Left kidney (tissue), 8 donors: ENCODE measurements at places on chromosomes 2 and 18. TPM values are rescaled to one million over a fixed set of nuclear protein-coding genes. Genes with fewer than 3 reads are reported as not detected.
A peak's percentile ranks its signal among the peaks of the same experiment; 100 is the strongest.

DNA sequence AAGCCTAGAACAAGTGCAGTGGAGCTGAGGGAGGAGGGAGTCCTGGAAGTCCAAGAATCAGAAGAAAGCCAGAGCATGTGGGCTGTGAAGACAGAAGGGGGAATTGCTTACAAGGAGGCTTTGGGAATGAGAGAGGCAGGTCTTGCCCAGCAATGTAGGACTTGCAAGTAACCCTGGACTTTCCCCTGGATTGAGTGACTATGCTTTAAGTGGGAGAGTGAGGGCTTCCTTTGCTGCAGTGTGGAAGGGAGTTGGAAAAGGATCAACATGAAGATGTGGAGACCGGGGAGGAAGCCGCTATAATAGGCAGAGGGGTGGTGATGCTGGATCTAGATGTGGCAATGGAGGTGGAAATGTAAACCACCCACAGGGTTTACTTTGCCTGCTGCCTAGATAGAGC, 13.8 kb upstream of the SCYGR1 start:
- DNase-seq = no peak

TMEM178A gene
- polyA plus RNA-seq = 102 TPM

GRCh38 chr2:211437396-211437795, 881.0 kb downstream of the CPS1 start:
- DNase-seq = no peak

DNA sequence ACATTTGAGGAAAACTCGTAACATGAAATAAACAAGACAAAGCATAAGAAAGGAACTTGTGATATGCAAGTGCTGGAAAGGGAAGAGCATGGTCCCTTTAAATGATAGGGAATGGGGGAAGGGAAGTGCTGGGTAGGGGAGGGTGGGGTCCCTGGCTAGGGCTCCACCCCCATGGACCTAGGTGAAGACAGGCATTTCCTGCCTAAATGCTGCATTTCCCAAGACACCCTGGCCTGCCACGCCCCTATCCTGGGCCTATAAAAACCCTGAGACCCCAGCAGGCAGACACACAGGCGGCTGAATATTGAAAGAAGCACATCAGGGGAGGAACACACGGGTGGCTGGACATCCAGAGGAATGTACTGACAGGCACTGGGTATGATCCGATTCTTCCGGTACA, 499.9 kb downstream of the ZEB2 start:
- no peak for DNase-seq

DNA sequence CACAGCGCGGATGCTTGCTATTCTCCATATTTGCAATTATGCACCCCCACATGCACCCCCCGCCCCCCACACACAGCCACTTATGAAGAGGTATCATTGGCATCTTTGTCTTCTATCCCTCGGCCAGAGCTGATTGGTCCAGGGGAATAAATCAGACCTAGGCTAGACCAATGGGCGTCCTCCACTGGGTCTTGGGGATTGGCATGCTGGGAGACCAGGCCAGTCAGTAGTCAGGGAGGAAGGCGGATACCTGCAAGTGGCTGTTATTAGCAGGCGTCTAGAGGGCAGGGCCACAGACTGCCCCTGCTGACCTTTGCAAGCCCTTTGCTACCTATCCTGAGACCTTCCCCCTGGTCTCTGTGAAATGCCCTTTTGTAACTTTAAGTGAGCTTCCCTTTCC, 30.0 kb downstream of the ATOH8 start:
- DNase-seq = no peak

DNA sequence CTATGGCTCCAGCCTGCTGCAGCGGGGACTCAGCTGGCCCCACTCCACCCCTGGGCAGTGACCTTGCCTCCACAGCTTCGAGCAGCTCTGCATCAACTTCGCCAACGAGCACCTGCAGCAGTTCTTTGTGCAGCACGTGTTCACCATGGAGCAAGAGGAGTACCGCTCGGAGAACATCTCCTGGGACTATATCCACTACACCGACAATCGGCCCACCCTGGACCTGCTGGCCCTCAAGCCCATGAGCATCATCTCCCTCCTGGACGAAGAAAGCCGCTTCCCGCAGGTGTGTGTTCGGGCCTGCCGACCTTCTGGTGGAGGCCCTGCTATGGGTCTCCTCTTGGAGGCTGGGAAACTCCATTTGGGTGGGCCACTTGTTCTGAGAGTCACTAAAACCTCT, 48.6 kb downstream of the MYO7B start:
- no peak for DNase-seq

STARD6 gene
- polyA plus RNA-seq = not detected

RAPGEF4 gene
- polyA plus RNA-seq = 13.4 TPM

DNA sequence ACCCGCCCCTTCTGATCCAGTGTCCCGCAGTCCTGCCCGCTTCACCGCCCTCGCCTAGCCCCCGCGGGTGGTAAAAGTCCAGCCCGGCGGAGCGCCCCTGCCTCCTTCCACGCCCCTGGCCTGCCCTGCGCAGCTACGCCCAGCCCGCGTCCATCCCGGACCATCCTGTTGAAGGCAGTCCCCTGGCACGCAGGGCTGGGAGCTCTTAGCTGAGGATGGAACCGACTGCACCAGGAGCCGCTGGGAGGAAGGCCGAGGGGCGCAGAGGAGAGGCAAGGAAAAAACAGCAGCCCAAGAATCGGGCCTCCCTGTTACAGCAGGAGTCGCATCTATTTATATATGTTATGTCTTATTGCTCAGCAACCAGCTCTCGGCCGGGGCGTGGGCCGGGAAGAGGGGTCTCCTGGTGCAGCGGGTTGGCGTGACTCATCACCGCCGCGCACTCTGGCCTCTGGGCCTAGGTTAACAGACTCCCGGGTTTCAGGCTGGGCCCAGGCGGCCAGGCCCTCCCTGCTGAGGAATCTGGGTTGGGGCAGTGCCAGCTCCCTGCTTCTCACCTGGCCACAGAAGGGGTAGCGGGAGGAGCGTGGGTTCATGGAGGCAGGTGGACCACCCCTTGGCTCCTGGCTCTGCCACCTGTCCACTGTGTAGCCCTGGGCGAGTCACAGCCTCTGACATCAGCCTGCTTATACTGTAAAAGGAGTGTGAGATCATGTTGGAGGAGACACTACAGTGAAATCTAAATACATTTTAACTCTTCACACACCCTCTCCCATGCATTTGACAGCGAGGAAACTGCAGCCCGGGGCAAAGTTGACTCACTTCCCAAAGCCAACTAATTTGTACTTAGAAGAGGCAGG, 13.4 kb upstream of the MAP3K2 start:
- no peak for DNase-seq

GRCh38 chr2:110903548-110903947, 171.2 kb downstream of the ACOXL start:
- DNase-seq = no peak

DNA sequence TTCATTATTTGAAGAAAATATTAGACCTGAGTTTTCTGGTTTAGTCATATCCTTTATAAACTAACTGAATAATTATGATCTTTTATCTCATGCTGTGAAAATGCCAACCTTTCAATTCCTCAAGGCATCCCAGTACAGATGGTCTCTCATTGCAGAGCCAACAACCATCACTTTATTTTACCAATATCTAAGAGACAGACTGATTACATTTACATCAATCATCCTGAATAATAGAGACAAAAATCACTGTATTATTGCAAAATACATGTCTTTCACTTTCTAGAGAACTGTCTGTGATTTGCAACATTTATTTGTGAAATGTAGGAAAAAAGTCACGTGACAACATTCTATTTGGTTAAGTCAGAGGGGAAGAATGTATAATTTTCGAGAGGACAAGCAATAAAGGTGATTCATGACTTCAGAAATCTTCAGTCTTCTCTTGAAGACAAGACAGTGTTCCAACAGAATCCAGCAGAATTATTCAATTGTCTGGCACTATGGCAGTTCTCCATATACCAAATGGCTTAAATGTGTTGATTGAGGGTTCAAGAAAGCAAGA, 503.6 kb upstream of the SYT4 start:
- no peak for DNase-seq

GRCh38 chr2:233460726-233461441, 105.7 kb downstream of the USP40 start:
- no peak for DNase-seq

NAT8 gene
- 18.6 TPM for polyA plus RNA-seq

FBXO41 gene
- polyA plus RNA-seq = 2.1 TPM

GRCh38 chr18:52352920-52353319, 12.9 kb downstream of the DCC start:
- no peak for DNase-seq

DNA sequence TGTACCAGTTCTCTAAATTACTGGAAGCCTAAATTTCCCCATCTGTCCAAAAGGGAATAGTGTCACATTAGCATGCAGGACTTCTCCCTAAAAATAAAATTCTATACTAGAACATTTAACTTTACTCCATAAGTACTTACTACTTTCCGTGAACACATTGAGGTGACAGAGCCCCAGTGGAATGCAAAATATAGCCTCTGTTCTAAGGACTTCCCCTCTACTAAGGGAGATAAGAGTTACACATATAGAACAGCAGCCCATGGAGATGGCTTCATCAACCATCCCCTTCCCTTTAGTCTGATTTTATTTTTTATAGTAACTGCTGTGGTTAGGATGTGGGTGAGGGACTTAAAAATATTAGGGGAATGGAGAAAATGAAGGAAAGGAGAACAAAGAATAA, 68.9 kb upstream of the STPG4 start:
- no peak for DNase-seq

UGT1A5 gene
- not detected for polyA plus RNA-seq

GRCh38 chr2:182672466-182673165, 43.4 kb upstream of the DNAJC10 start:
- DNase-seq = no peak

ACADL gene
- polyA plus RNA-seq = 31.5 TPM

DNA sequence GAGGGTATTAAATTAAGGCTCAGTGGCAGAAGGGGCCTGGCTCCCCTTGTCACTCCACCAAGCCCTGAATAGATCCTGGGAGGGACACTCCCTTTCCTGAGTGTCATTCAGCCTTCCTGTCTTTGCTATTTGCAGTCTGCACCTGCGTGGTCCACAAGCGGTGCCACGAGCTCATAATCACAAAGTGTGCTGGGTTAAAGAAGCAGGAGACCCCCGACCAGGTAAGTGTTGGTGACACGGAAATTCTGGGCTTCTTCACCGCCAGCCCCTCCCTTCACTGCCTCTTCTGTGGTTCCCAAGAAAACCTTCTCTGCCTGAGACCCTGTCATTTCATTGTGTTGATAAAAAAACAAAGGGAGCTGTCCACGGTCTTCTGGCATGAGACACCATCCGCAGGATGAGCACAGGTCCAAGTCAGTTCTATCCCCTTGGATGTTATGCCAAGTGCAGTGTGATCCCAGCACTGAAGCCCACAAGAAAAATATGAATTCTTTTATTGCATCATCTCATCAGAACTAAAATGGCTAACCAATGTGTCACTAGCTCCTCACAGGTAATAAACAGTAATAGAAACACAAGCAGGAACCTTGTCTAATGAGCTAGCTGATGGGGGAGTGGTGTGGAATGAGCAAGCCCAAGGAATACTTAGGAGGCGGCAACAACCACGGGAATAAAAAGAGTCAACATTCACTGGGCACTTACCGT, 316.9 kb upstream of the EPAS1 start:
- no peak for DNase-seq

GRCh38 chr18:31246460-31246859, 71.5 kb upstream of the DSG1 start:
- no peak for DNase-seq

DNA sequence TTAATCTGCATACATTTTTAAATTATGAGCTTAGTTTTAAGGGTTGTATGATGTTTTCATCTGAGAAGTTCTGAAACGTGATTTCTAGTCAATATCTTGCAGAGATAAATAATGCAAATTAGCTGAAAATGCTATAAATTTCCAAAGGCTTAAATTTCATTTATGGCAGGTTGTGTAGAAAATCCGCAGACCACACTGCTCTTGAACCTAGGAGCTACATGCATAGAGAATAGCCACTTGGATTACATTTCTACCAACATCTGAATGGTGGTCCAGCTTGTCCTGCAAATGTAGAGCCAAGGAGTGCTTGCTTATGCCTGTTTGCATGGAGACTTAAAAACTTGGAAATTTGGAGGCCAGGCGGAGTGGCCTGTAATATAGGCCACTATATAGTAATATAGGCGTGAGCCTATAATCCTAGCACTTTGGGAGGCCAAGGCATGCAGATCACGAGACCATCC, 6.8 kb downstream of the MAT2A start:
- no peak for DNase-seq

- peak; percentile 84 for DNase-seq
These were observed 746 bp upstream of the POLR1B start for GRCh38 chr2:112541315-112542122.

GNAL gene
- polyA plus RNA-seq = 4.9 TPM

GRCh38 chr18:61891271-61891670, 1.5 kb downstream of the RNF152 start:
- no peak for DNase-seq

RBKS gene
- polyA plus RNA-seq = 6.7 TPM

DNA sequence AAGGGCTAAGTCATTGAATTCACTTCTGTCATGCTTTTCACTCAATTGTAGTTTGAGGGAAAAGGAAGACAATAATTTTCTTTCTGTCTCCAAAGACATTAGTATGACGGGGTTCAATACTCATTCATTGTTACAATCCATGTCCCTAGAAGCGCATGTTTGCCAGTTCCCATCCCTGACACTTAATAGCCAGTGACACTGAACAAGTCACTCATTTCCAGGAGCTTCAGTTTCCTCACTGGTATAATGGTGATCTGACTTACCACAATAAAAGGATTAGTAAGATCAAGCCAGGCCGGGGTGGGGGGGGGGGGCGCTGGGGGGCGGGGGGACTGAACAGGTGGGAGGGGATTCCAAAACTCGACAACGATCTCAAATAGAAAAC, 144.8 kb upstream of the MAP3K20 start:
- DNase-seq = no peak

GRCh38 chr2:227004482-227004881, 159.5 kb downstream of the COL4A4 start:
- no peak for DNase-seq

OTOF gene
- polyA plus RNA-seq = 0.23 TPM

GRCh38 chr2:224657349-224657748, 58.8 kb downstream of the CCDC195 start:
- DNase-seq = no peak

- DNase-seq = peak; percentile 46
These were observed 100.5 kb upstream of the LMAN1 start for GRCh38 chr18:59459369-59460071.

DNA sequence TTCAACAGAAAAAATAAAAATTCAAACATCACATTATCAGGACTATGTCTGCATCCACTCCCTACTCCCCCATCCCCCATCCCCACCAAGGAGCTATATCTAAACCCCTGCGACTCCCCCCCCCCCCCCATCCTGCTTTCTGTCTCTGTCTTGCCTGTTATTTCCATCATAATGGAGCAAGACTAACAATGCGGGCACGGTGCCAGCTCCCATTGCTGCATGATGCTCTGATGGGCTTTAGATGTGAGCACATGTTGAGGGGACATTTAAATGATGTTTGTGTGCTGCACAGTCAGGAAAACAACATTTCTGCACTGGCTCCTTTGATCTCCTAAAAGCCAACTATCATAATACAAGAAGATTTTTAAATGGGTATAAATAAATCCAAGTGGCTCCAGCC, 644.2 kb upstream of the SETBP1 start:
- no peak for DNase-seq

DNA sequence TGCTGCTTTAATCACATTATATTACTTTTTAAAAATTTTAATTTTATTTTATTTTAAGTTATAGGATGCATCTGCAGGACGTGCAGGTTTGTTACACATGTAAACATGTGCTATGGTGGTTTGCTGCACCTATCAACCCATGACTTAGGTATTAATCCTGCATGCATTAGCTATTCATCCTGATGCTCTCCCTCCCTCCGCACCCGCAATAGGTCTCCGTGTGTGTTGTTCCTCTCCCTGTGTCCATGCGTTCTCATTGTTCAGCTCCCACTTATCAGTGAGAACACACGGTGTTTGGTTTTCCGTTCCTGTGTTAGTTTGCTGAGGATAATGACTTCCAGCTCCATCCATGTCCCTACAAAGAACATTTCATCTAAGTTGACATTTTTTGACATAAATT, 283.2 kb downstream of the CYRIA start:
- DNase-seq = no peak
